NCI-H1436 (cell line): ENCODE measurements at places on chromosomes 5 and 9.
A peak's percentile ranks its signal among the peaks of the same experiment; 100 is the strongest.

GRCh38 chr5:59489551-59489950 is 404.0 kb downstream of the PDE4D start:
- DNase-seq, result no peak

GRCh38 chr9:116103976-116104820 is 49.4 kb upstream of the PAPPA start:
- DNase-seq, result no peak

DNA sequence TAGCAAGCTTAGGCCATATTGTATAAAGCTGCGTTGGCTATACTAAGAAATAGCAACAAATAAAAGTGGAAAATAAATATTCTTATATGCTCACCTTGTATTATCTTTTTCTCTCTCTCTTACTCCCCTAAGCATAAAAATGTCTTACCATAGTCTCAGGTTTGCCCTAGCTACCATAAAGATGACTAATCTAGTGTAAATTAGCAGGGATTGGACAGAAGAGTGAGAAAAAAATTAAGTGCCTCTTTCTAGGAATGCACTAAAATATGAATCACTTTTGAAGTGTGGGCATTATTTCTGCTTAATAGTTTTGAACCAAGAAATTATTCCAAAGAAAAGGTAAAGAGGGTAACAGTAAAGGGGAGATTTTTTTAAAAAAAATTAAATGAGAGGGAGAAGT is 201.3 kb downstream of the HINT1 start:
- DNase-seq, result no peak

DNA sequence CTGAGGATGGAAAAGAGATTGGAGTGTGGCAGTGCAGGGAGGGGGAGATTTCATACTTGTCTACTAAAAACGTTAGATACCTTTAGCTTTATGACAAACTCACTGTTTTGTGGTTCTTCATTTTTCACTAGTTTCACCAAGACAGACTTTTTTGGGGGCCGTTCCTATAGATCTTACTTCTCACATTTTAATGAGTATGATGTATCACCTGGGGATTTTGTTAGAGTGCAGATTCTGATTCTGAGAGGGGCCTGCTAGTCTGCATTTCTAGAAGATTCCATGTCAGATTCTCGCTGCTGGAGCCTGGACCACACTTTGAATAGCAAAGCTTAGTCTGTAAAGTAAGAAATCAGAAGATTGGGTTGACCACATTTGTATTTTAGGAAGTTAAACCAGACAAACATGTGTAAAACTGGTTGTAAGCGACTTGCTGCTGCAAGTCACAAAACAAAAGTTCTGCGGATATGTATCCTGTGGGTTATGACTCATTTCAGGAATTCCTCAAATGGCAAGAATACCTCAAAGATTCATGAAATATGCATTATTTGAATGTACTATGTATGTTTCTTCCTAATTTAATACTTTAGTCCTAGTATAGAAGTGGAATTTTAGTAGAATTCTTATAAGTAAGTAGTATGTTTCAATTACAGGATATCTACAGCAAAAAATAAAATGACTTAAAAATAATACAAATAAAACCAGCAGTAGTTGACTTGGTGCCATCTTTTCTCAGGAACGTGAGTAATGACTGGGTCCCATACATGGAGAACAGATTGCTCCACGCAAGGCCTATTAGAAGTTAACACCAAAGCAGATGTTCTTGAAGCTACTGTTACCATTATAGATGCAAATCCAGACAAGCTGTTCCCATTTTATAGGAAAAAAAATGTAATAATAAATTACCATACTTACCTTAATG is 27.8 kb downstream of the NFIL3 start:
- DNase-seq, result no peak

DNA sequence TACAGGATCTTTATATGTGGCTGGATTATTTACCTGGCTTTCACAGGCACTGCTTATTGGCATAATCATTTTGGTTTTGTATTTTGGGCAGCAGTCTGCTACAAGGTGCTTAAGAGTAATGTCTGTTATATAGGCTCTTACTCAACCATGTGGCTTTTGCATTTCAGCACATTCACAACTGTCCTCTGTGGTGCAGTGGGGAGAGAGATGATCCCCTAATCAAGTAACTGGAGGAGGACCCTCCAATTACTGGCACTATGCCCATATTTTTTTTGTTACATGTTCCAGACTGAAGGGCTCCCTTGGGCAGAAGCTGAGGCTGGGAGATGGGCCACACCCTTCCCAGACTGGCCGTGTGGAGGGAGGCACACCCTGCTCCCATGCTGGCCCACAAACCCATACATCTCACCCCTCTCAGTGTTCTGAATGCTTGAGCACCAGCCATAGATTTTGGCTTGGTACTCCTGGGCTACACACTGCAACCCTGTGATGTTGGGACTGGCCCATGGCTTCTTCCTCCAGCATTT is 173.5 kb downstream of the FAM174A start:
- DNase-seq, result peak; percentile 3
